Right cardiac atrium (tissue), 5 donors: ENCODE measurements at places on chromosomes 12 and 14. TPM values are rescaled to one million over a fixed set of nuclear protein-coding genes. Genes with fewer than 3 reads are reported as not detected.
A peak's percentile ranks its signal among the peaks of the same experiment; 100 is the strongest.

GRCh38 chr12:88836156-88836555 lies 255.9 kb upstream of the KITLG start:
- DNase-seq, result no peak

- no peak for DNase-seq
Measured at GRCh38 chr12:129753586-129753985, 150.2 kb downstream of the TMEM132D start.

The CRACR2A gene
- polyA plus RNA-seq, result 5.7 TPM

The SELPLG gene
- 1.9 TPM for polyA plus RNA-seq

- DNase-seq, result peak; percentile 67
Measured at GRCh38 chr14:91417983-91418386, 365 bp upstream of the CCDC88C start.

GRCh38 chr12:49903700-49904423 lies at the start of gene FAIM2:
Gene FAIM2, minus strand, starts transcription at chr12:49903900. Its CDS starts 108 bp downstream, at chr12:49903792.
- peak; percentile 76 for DNase-seq
